ENCODE measurements at places on chromosomes 6 and 20.

GRCh38 chr6:6586671-6587526 lies 1.6 kb upstream of the LY86 start:
- DNase-seq = no peak

DNA sequence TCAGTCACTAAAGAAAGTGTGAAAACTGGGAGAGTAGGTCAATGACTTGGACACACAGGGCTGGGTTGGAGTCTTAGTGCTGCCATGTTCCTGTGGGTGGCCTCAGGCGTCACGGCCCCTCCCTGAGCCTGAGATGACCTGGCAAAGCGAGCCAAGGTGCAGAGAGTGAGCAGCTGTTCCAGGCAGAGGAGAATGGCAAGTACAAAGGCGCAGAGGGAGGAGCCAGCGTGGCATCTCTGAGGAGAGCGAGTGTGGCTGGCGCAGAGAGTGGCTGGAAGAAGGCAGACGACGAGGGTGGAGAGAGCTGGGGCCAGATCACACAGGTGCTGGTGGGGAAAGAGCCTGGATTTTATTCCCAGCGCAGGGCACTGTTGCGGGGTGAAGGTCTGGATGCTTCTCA lies 20.6 kb upstream of the CHMP4B start:
- no peak for DNase-seq

DNA sequence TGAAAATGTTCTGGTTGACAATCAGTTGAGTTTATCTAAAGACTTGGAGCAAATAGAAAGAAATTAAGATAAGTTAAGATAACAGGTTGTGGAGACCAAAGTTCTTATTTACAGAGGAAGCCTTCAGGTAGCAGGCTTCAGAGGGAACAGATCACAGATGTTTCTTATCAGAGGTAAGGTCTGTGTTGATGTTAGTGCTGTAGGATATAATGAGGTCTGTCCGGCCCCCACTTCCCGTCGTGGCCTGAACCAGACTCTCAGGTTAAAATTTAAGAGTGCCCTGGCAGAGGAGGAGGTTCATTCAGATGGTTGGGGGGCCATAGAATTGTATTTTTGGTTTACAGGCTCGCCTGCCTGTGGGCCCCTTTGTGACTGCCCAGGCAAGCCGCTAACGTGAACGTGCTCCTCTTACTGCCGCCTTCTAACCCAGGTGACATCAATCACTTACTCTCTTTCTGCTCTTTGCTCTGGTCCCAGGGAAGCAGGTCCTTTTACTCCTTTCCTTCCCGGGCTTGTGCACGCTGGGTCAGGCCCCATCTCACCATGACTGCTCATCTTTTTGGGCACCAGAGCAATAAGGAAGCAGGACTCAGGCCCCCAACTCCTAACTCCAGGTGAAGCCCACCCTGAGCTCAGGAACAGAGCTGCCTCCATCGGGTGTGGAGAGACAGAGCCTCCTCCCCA lies 18.3 kb upstream of the UNC93A start:
- DNase-seq = no peak

- DNase-seq = no peak
Measured at GRCh38 chr6:27333642-27334040, 21.6 kb upstream of the POM121L2 start.

GRCh38 chr6:147806697-147807096 lies 298.2 kb downstream of the SAMD5 start:
- no peak for DNase-seq

GRCh38 chr6:159169557-159170332 lies 545 bp downstream of the FNDC1 start:
- DNase-seq = peak; percentile 68

DNA sequence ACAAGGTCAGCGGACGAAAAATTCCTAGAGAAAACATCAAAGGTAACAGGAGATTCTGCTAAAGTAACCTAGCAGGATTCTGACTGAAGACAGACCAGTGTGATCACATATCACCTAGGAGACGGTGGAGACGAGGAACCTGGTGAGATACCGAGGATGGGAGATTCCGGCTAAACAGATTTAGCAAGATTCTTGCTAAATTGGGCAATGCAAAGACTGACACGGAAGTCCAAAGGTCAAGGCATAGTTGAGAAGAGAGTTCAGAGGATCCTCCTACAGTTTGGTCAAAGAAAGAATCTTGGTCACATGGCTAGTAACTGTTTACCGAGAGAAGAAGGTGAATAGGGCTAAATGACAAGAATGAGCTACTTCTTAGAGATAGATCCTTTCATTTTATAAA lies 61.1 kb downstream of the TMEM170B start:
- no peak for DNase-seq

DNA sequence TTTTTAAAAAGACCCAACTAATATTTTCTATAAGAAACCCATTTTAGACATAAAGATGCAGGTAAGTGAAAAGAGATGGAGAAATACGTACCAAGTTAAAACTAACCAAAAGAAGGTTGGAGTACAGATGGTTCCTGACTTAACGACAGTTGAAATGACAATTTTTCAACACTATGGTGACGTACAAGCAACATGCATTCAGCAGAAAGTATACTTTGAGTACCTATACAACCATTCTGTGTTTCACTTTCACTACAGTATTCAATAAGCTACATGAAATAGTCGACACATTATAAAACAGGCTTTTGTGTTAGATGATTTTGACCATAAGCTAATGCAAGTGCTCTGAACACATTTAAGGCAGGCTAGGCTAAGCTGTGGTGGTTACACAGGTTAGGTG lies 228.9 kb downstream of the RNGTT start:
- no peak for DNase-seq

DNA sequence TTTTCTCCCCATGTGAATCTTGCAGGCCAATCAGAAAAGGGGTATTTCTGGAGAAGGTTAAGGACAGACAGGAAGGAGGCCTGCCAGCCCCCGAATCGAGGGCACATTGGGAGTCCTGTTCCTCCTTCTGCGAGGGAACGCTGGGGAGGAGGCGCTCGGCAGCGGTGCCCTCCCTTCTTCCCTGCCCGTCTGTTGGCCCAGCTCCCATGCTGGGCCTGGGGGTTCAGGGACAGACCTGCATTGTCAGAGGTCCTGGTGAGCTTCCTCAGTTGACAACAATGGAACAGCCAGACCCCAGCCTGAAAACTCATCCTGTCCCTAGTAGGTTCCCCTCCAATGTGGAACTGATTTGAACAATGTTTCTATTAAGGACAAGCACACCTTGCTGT lies 15.1 kb upstream of the SYNJ2 start:
- DNase-seq = no peak

DNA sequence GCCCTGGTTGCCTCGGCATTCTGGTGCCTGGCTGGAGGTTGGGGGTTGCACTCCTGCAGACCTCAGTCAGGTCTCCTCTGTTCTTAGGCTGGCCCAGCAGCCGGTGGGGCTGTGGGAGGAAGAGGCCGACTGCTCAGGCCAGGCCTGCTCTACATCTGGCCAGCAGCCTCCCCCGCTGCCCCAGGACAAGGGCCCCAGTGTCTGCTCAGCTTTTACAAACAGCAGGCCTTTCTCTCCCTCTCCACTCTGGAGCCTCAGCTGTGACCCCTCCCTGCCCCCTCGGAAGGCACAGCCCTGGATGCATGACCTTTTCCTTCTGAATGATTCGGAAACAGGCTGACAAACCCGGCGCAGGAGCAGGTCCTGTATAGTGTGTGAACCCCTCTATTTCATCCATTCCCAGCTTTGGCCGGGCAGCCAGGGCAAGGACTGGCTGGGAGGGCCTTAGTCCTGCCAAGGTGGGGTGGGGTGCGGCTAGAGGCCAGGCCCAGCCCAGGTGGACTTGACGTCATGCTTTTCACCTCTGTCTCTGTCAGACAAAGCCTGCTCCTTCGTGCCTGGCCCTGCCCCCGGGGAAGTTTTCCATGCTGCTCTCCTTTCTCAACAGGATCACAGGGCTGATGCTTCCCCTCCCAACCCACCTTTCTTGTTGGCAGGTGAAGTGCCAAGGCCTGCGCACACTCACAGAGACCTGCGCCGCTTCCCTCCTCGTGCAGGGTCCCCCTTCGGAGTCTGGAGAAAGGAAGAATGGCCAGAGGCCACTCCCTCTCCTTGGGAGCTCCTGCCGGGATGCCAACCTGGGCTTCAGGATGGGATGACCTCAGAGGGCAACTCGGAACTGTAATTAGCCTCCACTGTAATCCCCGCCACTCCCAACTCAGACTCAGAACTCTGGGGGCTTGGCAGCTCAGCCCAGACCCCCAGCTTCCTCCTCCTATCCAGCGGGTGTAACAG lies 10.1 kb upstream of the ITPR3 start:
- no peak for DNase-seq

- no peak for DNase-seq
Measured at GRCh38 chr6:51350308-51350904, 531.7 kb downstream of the TFAP2B start.

- DNase-seq = no peak
Measured at GRCh38 chr6:766625-767024, 73.7 kb upstream of the EXOC2 start.

DNA sequence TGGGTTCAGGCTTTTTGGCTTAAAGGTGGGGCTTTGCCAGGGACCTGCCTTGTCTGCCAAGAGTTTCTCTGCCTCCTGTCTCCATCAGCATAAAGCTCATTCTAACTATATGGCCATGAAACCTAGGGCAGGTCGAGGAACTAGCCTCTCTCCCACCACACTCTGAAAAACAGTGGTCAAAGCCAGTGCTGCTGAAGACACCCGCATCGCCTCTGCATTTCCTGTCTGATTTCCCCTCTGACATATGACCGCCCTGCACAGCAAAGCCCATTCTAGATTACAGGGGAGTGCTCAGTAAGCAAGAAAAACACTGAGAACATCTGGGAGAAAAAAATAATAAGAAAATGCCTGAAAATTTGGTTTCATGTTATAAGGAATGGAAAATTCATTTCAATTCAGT lies 573.6 kb downstream of the PRKN start:
- DNase-seq = no peak

GRCh38 chr6:167856999-167857660 lies 30.4 kb downstream of the AFDN start:
- DNase-seq = no peak

GRCh38 chr20:4167261-4168021 lies 152.1 kb upstream of the RNF24 start:
- no peak for DNase-seq

GRCh38 chr6:293193-294174 lies 1.2 kb downstream of the DUSP22 start:
- no peak for DNase-seq

- no peak for DNase-seq
Measured at GRCh38 chr6:114390176-114390575, 47.4 kb upstream of the HS3ST5 start.

DNA sequence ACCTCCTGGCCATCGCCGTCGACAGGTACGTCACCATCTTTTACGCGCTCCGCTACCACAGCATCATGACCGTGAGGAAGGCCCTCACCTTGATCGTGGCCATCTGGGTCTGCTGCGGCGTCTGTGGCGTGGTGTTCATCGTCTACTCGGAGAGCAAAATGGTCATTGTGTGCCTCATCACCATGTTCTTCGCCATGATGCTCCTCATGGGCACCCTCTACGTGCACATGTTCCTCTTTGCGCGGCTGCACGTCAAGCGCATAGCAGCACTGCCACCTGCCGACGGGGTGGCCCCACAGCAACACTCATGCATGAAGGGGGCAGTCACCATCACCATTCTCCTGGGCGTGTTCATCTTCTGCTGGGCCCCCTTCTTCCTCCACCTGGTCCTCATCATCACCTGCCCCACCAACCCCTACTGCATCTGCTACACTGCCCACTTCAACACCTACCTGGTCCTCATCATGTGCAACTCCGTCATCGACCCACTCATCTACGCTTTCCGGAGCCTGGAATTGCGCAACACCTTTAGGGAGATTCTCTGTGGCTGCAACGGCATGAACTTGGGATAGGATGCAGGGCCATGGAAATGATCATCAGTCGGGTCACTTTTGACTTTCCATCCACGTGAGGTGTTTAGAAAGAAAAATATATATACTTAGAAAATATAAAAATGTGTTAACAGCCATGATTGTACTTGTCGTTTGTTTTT lies 868 bp downstream of the MC3R start:
- DNase-seq = peak; percentile 55

Data from HEK293T (cell line).